ENCODE measurements at places on chromosomes 6 and 20.

DNA sequence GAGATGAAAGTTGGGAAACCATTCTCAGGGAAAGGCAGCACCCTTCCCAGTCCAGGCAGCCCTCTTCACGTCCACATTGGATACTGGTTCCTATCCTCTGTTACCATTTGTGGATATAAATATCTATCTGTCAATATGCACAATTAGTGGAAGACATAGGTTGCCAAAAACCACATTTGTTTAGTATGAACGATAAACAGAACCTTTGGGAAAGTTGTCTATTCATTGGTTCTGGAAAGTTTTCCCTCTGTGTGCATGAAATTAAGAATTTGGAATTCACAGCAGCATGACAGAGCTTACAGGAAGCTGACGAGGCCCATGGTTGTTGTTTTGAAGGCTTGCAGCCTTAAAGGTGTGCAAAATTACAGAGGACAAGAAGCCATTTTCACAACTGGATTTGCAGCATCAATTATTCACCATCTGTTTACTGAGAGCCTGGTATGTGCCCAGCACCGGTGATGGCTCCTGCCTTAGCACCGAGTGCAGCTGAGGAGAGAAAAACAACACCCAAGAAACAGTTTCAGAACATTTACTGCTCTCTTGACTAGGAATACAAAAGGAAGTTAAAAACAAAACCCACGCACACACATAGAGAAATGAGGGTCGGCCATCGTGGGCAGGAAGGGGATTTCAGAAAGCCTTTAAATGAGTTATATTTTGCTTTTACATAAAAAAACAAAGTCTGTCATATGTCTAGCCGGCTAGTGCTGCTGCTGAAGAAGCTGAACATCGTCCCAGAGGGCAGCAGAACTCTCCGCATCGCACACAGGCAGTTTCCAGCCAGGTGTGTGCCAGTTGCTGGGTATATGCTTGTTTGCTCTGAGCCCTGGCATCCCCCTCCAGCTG lies 319.6 kb downstream of the FARS2 start:
- no peak for DNase-seq

DNA sequence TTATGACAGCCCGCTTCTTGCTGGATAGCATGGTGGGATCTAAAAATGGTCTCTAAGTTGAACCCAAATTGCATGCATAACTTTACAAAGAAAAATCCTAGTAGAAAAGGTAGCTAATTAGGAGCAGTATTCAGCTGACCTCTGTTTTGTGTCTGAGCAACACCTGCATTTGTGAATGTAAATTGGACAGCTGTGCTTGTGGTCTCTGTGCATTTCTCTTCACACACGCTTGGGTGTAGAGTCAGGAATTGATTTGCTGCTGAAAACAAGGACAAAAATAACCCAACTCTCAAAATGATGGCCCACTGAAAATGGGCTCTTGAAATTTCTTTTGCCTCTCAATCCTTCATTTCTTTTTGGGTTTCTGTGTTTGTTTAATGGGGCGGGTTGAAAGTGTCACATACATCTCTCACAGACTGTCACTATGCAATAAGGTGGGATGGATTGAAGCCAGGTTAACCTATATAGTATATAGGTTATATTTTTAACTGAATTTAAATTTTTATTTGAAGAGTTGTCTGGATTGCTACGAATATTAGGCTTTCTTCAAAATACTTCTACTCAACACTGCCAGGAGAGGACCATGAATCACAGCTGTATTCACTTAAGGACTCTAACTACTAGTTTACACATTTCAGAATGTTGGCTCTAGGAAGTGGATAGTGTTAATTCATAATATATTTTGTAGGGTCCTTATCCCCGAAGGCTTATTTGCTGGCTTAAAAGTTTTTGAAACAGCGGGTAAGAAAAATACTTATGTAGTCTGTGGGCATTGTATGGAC lies 46.5 kb downstream of the SOBP start:
- no peak for DNase-seq

- no peak for DNase-seq
Measured at GRCh38 chr20:5842465-5842864, 92.3 kb downstream of the SHLD1 start.

DNA sequence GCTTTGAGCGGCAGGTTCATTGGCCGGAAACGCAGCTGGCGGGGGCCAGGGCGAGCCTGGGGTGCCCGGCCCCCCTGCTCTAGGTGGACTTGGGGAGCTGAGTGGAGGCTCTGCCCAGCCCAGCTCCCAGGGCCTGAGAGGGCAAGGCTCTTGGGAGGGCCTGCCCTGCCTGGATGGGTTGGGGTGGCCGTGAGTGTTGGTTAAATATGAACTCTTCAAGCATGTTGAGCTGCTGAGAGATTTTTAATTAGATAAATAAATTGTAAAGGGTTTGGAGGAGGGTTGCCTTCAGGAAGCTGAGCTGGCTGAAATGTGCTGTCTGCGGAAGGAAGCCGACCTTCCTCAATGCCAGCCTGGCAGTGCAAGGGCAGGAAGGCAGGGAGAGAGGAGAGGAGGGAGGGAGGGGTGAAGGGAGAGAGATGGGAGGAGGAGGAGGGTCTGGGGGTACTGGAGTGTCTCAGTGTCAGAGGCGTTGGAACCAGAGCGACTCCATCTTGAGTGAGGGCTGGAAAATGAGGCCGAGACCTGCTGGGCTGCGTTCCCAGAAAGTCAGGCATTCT lies 39.4 kb upstream of the PMEPA1 start:
- DNase-seq: no peak

DNA sequence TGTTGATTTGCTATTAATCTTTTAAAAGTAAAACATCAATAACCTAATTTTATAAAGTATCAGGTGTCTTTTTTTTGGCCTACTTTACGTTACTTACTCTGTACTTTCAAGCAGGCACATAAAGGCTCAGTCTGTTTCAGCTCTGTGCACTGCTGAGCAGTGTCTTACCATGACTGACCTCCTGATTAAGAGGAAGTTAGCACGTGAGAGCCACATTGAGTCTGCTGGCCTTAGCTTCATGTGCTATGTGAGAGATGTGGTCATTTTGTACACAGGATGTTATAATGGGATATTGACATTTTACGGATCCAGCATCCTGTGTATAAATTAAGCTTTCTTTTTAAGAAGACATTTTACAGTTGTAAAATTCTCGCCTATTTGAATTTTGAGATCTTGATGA lies 31.9 kb downstream of the ARID1B start:
- DNase-seq: peak; percentile 22

GRCh38 chr6:10323018-10323417 lies 91.9 kb downstream of the TFAP2A start:
- DNase-seq: no peak

DNA sequence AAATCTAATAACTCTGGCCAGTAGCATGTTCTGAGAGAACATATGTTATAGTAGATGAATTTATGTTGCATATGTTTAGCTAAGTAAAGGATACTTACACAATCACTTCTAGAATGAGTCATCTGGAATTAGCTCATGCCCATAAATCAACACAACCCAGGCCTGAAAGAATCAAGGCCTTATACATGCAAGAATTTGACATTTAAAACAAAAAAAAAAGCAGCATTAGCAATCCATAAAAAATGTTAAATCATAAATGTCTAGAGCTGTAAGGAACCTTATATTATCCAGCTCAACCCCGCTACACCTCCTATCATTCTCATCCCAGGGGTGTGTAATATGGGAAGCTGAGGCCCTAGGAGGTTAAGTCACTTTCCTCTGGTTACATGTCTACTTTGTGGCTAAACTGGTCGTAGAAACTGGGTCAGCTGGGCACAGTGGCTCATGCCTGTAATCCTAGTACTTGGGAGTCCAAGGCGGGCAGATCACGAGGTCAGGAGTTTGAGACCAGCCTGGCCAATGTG lies 105.2 kb upstream of the CARMIL1 start:
- DNase-seq: peak; percentile 82

GRCh38 chr6:165244524-165245247 lies 64.7 kb downstream of the C6orf118 start:
- DNase-seq: no peak

GRCh38 chr20:5884465-5885335 lies 65.6 kb downstream of the TRMT6 start:
- DNase-seq: no peak

DNA sequence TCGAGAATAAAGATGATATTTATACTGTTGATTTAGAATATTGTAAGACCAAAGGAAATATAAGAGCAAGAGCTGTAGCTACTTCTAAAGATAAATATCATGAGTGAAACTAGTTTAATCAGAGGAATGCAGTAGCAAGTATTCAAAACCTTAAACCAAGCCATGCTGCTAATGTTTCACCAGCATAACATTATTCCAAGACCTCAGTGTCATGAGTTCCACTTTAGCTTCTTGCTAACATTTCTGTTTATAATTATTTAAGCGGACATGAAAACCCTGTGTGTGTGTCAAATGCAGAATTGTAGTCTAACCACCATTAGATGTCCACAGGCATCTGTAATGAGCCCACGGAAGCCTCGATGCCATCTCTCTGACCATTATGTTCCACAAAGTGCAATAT lies 752.6 kb upstream of the MARCKS start:
- no peak for DNase-seq

DNA sequence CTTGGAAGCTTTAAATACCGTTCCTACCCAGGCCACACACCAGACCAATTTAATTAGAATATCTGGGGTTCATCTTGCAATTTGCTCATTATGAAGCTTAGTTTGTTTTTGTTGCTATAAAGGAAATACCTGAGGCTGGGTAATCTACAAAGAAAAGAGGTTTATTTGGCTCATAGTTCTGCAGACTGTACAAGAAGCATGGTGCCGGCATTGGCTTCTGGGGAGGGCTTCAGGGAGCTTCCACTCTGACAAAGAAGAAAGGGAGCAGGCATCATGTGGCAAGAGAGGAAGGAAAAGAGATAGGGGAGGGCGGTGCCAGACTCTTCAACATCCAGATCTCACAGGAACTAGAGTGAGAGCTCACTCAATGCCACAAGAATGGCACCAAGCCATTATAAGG lies 73.6 kb downstream of the RNF182 start:
- DNase-seq: no peak

DNA sequence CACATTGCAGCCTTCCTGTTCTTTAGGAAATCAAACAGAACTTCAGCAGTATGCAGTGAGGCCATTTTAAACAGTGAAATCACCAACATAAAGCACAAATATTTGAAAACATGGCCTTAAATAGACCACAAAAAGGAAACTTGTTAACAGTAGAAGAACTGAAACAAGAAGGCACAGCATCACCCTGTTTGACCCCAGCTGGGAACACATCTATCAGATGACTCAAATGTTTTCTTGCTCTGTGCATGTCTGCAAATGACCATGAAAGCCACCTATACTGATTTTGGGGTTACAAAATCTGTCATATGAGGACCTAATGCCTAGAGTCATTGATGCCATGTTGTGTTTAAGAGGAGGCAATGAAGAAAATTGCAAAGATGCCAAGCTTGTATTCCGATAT lies 123.8 kb upstream of the ADGRF1 start:
- no peak for DNase-seq

DNA sequence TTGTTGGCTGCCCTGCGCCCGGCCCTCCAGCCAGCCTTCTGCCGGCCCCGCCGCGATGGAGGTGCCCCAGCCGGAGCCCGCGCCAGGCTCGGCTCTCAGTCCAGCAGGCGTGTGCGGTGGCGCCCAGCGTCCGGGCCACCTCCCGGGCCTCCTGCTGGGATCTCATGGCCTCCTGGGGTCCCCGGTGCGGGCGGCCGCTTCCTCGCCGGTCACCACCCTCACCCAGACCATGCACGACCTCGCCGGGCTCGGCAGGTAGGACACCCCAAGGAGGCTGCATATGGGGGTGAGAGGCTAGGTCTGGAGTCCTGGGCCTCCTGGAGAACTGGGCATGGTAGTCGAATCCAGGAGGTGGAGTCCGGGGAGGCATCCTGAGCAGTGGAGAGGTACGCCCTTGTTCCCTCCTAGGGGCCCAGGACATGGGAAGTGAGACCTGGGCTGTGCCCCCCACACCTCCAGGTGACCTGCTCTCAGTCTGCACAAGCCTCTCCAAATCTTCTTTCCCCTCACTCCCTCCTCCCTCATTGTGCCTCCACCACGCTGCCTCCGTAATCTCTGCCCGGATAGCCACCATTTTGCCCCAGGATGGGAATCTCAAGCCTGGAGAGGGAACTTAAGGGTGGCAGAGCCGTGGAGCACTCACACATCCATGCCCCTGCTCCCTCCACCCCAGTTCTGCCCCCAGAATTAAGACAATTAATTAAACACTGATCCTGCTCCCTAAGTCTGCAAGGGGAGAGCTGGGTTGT lies 541 bp downstream of the CDC25B start:
- no peak for DNase-seq

- DNase-seq: no peak
Measured at GRCh38 chr6:42727087-42727611, 4.8 kb upstream of the PRPH2 start.

DNA sequence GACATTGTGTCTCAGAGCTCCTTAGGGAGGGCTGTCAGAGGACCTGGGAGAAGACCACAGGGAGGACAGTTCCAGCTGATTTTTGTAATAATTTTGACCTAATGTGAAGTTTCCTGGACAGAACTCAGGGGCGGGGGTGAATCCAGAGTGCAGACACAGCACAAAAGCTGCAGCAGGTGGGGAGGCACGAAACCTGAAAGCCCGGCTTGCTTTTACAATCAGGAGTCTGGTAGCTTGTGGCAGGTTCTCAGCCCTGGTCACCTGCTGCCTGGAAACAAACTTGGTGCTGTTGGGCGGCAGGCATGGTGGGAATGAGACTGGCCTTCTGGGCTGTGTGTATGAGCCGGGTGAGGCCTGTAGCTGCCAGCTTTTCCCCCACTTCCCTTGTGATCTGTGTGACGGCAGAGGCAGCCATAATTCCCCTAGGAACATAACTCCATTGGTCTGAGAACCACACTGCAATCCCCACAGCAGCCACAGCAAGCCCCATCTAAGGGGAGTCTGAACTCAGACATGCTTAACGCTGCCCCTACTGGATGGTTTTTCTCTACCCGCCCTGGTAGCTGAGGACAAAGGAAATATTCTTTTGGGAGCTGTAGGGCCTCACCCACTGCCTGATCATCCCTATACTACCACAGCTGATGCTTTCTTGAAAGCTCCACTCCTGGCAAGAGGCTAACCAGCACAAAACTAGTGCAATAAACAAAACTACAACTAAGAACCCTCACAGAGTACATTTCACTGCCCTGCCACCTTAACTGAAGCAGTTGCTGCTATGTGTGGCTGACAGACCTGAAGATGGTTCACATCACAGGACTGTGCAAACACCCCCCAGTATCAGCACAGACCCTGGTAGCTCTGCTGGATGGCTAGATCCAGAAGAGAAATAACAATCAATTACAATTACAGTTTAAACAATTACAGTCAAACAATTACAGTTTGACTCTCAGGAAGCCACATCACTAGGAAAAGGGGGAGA lies 1055.1 kb upstream of the GJE1 start:
- no peak for DNase-seq

GRCh38 chr20:55058938-55059337 lies 583.5 kb downstream of the DOK5 start:
- no peak for DNase-seq

GRCh38 chr6:71412559-71413140 lies 124.0 kb downstream of the OGFRL1 start:
- no peak for DNase-seq

All from glomerular endothelial cell (primary cell).